ENCODE measurements at places on chromosomes 7 and 10.

GRCh38 chr10:5960070-5960972 lies 17.0 kb downstream of the IL15RA start:
- peak; percentile 49 for DNase-seq

GRCh38 chr10:119161680-119162451 lies 3.6 kb downstream of the SFXN4 start:
- no peak for DNase-seq

DNA sequence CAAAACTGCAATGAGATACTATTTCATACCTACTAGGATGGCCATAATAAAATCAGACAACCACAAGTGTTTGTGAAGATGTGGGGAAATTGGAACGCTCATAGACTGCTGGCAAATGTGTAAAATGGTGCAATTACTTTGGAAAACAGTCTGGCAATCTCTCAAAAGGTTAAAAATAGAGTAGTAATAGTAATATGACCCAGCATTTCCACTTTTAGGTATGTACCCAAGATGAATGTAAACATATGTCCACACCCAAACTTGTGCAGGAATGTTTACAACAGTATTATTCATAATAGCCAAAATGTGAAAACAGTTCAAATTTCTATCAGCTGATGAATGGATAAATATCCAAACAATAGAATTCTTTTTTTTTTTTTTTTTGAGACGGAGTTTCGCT lies 731.6 kb upstream of the ANKRD30A start:
- no peak for DNase-seq

DNA sequence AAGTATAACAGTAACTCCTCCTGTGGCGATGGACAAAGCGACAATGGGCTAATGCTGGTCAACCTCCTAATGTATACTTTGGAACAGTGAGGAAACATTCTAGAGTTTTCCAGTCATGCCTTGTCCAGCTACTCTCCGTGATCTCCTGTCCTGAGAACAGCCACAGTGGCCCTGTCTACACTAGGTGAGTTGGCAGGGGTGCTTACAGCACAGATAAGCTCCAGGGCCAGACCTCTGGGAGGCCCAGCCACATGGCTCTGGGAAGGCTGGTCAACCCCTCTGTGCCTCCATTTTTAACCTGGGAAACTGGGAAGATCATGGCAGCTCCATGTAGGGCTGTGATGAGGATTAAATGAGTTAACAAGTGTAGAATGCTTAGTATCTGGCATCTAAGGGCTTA lies 57.0 kb downstream of the CLEC2L start:
- no peak for DNase-seq

DNA sequence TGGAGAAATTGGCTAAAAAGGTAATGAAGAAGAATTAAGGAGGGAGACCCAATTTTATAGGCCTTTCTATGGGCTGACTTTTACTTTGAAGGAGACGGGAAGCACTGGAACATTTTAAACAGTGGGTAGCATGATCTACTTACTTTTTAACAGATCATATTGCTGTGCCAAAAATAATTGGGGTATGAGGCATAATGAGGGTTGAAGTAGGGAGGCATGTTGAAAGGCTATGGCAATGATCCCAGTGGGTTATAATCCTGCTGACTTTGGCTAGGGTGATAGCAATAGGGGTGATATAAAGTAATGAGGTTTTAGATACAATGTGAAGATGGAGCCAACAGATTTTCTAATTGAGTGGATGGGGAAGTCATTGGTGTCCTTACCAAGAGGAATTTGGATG lies 73.2 kb downstream of the GPR37 start:
- no peak for DNase-seq

DNA sequence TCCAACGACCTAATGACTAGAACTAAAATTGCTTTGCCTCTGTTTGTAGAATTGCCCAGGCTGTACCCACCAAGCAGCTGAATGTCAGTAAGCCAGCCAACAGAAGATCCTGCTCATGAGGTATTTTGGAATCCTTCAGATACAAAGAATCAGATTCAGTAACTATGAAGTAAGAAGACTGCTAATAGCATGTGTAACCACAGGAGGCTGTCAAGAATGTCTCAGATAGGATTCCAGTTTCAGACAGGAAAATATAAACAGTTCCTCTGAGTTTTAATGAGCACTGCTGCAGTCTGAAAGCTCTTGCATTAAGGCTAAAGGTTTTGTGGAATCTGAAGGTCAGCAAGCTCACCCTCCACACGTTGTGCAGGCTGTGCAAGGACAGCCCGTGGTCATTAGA lies 112.6 kb upstream of the ADAM12 start:
- DNase-seq = no peak

DNA sequence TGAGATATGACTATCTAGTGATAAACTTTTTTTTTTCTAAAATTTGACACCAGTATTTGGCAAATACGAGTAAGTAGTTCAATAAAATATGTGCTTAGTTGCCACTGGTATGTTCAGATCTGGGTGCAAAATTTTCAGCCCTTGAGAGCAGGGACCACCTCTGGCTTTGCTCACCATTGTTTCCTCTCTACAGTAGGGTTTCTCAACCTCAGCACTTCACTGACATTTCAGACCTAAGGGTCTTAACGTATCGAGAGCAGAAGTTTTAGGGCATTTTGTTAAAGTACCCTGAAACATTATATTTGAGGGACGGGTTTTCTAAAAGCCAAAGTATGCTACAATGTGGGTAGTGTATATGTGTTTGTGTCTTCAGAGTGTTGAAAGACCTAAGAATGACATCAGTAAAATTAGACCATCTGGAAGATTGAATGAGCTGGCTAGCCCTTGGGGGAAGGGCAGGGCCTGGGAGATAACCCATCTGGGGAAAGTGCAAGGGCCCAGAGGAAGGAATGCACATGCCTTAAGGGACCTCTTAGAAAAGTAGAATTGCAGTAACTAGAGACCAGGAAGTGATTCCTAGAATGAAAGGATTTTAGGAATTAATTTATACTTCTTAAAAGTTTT lies 11.8 kb downstream of the BZW2 start:
- DNase-seq = no peak

DNA sequence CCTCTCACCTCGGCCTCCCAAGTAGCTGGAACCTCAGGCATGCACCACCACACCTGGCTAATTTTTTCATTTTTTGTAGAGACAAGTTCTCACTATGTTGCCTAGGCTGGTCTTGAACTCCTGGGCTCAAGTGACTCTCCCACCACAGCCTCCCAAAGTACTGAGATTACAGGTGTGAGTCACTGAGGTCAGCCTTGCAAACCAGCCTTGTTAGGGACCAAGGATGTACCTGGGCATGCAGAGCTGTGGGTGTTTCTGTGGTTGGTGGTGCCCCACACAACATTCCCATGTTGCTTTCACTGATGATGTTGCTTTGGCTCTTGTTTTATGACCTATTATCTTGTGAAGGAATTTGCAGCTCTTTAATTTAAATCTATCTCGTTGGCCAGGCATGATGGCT lies 54.8 kb downstream of the OTUD1 start:
- DNase-seq = no peak

GRCh38 chr10:88652616-88653015 lies 11.6 kb upstream of the LIPF start:
- no peak for DNase-seq

- peak; percentile 82 for DNase-seq
Measured at GRCh38 chr7:36280840-36281812, 108.5 kb upstream of the ANLN start.

DNA sequence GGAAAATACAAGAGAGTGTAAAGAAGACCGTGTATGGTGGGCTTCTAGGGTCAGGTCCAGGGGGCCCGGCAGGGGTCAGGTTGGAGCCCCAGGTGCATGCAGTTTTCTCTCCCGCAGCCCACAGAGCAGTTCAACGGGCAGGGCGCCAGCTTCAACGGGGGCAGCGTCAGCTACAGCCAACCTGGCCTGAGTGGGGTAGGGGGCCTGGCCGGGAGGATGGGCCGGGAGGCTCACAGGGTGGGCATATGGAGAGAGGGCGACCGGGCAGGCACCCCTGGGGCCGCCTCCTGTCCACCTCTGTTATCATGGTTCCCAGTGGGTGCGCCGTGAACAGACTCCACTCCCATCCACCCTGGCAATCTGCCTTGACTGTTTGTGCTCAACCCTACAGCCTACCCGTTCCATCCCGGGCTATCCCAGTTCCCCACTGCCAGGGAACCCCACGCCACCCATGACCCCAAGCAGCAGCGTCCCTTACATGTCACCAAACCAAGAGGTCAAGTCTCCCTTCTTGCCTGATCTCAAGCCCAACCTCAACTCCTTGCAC lies 11.5 kb downstream of the ZMIZ2 start:
- DNase-seq = no peak

DNA sequence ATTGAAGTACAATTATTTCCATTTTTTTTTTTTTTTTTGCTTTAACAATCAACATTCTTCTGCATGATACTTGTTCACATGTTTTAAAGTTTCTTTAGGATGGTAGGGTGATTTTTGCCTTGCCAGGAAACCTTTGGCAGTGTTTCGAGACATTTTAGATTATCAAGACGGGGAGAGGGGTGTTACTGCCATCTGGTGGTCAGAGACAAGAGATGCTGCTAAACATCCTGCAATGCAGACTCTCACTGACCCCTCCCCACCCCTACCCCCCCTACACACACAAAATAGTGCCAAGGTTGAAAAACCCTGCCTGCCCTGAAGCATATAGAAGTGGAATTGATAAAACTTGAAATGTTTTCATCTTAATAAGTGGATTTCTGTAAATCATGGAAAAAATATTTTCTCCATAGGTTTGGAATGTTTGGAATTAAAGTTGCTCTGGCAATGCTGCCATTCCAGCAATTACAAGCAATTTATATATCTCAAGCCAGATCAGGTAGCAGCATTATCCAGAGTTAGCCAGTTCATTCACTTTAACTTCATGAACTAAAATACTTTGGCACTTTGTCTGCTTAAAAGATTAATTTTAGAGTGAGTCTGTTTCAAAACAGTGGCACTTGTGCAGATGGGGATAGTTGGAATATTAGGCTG lies 62.1 kb downstream of the SDHAF3 start:
- no peak for DNase-seq

- no peak for DNase-seq
Measured at GRCh38 chr10:109277456-109277855, 645.9 kb downstream of the XPNPEP1 start.

GRCh38 chr10:96655461-96656197 lies 64.7 kb downstream of the PIK3AP1 start:
- no peak for DNase-seq

DNA sequence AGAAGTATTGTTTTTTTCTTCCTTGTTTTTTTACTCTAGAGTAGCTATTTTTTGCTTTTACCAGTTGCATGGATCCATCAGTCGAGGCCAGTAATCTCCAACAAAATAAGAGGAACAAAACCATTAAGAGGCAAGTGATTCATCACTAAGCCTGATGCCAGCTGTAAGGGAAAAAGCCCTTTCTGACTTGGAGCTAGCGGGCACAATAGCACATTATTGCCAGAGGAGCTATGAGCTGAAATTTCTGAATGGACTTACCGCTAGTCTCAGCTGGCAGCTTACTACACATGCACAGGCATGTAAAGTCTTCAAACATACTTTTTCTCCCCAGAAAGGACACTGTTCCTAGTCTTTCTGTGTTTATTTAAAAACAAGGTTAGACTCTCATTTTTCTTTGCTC lies 41.6 kb upstream of the PTPRZ1 start:
- DNase-seq = no peak

- no peak for DNase-seq
Measured at GRCh38 chr7:36787933-36788378, 63.7 kb upstream of the AOAH start.

GRCh38 chr7:2024567-2024918 lies 208.2 kb downstream of the MAD1L1 start:
- peak; percentile 34 for DNase-seq

- no peak for DNase-seq
Measured at GRCh38 chr10:126239844-126240243, 148.4 kb downstream of the ADAM12 start.

GRCh38 chr10:29877793-29878491 lies 181.4 kb downstream of the JCAD start:
- DNase-seq = no peak

DNA sequence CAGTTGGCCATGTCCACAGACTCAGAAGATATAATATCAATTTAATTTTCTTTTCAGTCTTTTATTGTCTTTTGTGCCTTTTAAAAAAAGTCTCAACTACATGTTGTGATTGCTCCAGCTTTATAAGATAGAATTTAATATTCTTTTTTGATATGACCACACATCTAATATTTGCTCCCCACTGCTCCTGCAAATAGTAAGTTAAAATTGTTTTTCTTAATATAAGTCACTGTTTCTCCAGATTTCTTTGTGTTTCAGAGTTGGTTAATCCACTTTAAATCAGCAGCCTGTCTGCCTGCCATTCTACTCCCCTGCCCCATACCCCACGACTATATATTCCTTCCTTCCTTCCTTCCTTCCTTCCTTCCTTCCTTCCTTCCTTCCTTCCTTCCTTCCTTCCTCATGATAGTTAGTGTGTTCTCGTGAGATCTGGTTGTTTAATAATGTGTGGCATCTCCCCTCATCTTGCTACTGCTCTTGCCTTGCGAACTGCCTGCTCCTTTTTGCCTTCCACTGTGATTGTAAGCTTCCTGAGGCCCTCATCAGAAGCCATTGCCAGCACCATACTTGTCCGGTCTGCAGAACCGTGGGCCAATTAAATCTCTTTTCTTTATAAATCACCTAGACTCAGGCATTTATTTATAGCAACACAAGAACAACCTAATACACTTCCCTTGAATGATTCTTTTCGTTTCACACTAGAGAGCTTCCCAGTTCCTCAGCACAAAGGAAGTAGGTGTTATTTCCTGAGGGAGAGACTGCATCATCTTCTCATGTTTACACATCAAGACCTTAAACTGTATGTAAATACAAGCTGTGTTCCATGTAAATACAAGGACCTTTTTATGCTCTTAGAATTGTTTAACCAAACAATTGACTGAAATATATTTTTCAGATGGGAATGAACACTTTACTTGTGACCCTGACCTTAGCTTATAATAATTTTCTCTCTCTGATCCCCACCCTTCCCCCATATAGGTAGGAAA lies 24.5 kb downstream of the TAS2R16 start:
- DNase-seq = no peak

All from suprapubic skin (tissue), 4 donors.